ENCODE measurements at places on chromosomes 11 and 22. TPM values are rescaled to one million over a fixed set of nuclear protein-coding genes. Genes with fewer than 3 reads are reported as not detected.

CECR2 gene
- total RNA-seq, result 10.9 TPM

ARFGAP3 gene
- 39.9 TPM for total RNA-seq

DNA sequence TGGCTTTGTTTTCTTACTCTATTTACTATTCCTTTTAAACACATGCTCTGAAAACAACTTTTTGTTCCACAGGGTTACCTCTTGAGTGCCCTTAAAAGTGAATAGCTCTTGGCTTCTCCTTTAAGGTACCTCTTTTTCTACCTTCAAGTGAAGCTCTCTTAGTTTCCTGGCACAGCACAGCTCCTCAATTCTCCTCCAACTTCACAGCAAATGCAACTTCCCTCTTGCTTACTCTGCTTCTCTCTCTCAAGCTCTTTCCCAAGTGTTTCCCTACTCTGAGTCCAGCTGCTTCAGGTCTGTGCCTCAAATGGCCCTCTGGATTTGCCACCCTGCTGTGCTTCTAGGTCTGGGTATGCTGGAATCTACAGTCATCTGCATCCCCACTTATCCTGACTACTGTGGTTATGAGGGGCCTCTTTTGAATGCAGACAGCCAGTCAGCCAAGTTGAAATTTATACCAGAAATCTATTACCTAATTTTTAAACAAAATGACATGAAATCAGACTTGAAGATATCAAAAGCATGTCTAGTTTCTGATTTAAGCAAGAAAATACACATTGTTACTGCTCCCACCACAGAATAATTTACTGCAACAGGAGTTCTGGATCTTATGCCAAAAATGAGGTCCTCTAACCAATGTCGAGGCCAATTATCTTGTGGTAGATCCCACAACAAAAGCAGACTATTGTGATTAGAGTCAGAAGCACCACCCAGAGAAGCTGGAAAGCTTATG, 371.1 kb downstream of the SOX6 start:
- H3K27me3 ChIP-seq, result no peaks in the 10 kb centered on the region
- no peak overlapping the region for H3K27ac ChIP-seq
- H3K4me1 ChIP-seq, result peaks cover 10% of the 10 kb centered on the region
- H3K36me3 ChIP-seq, result no peaks in the 10 kb centered on the region
- no peak overlapping the region for H3K4me3 ChIP-seq
- DNase-seq, result no peak

DNA sequence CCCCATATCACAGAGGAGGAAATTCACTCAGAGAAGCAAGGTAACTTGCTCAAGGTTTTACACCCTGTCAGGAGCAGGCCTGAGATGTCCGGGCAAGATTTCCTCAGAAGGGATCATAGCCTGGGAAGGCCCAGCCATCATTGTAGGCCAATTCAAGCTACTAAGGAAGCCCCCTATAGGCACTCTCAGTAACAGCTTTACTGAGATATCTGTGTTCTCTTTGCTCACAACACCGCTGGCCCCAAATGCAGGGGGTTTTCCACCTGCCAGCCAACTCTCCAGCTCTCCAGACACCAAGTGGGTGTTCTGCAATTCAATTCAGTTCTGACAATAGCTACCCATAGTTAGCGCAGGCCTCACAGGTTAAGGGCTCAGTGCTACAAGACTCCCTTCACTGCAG, 84.0 kb downstream of the SLC36A4 start:
- DNase-seq, result no peak
- no peaks in the 10 kb centered on the region for H3K27me3 ChIP-seq
- no peaks in the 10 kb centered on the region for H3K36me3 ChIP-seq
- no peaks in the 10 kb centered on the region for H3K4me1 ChIP-seq
- H3K4me3 ChIP-seq, result no peak overlapping the region
- H3K27ac ChIP-seq, result no peak overlapping the region

GRCh38 chr11:31702966-31703365, 108.2 kb downstream of the PAX6 start:
- DNase-seq, result no peak
- H3K4me1 ChIP-seq, result no peaks in the 10 kb centered on the region
- no peaks in the 10 kb centered on the region for H3K36me3 ChIP-seq
- H3K27me3 ChIP-seq, result no peaks in the 10 kb centered on the region
- no peak overlapping the region for H3K27ac ChIP-seq
- no peak overlapping the region for H3K4me3 ChIP-seq

PRR33 gene
- total RNA-seq, result not detected

IGLL5 gene
- 11.1 TPM for total RNA-seq

GRCh38 chr11:20518323-20518834, 81.0 kb upstream of the SLC6A5 start:
- H3K4me3 ChIP-seq, result no peak overlapping the region
- H3K27me3 ChIP-seq, result no peaks in the 10 kb centered on the region
- peak; percentile 57 for DNase-seq
- no peaks in the 10 kb centered on the region for H3K4me1 ChIP-seq
- no peak overlapping the region for H3K27ac ChIP-seq

MIAT gene
- total RNA-seq, result 6.8 TPM

NXPE1 gene
- total RNA-seq, result not detected

DNA sequence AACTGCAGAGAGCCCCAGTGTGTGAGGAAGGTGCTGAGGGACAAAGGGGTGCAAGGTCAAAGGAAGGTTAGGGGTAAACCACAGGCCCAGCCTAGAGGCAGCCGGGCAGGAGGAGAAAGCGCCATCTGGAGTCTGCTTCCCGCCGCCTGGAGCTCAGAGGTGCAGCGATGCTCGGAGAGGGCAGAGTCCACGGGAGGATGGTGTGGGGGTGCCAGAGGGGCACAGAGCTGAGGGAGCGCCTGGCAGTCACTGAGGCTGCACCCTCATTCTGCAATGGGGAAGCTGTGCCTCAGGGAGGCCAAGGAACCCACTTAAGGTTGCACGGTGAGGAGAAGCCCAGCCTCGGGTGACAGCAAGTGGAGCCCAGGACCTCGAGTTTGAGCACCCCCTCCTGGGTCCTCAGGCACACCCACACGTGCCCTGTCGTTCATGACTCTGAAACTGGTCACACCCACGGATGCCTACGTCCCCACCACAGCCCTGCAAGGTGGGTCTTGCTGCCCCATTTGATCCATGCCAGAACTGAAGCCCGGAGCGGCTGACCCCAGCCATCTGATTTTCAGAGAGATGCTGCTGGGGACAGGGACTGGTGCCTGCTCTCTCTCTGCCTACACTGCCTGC, 1.6 kb downstream of the IL2RB start:
- H3K4me3 ChIP-seq, result peak overlapping the region; percentile 34
- H3K36me3 ChIP-seq, result no peaks in the 10 kb centered on the region
- no peaks in the 10 kb centered on the region for H3K4me1 ChIP-seq
- H3K27ac ChIP-seq, result no peak overlapping the region
- H3K27me3 ChIP-seq, result peaks cover 4% of the 10 kb centered on the region

DKK3 gene
- 111 TPM for total RNA-seq

- peak overlapping the region; percentile 34 for H3K4me3 ChIP-seq
- no peak for DNase-seq
- H3K27me3 ChIP-seq, result no peaks in the 10 kb centered on the region
- H3K36me3 ChIP-seq, result no peaks in the 10 kb centered on the region
Measured at GRCh38 chr22:42993651-42994275, 21.2 kb downstream of the PACSIN2 start.

ZW10 gene
- 11.6 TPM for total RNA-seq

OR8B8 gene
- total RNA-seq, result not detected

DNA sequence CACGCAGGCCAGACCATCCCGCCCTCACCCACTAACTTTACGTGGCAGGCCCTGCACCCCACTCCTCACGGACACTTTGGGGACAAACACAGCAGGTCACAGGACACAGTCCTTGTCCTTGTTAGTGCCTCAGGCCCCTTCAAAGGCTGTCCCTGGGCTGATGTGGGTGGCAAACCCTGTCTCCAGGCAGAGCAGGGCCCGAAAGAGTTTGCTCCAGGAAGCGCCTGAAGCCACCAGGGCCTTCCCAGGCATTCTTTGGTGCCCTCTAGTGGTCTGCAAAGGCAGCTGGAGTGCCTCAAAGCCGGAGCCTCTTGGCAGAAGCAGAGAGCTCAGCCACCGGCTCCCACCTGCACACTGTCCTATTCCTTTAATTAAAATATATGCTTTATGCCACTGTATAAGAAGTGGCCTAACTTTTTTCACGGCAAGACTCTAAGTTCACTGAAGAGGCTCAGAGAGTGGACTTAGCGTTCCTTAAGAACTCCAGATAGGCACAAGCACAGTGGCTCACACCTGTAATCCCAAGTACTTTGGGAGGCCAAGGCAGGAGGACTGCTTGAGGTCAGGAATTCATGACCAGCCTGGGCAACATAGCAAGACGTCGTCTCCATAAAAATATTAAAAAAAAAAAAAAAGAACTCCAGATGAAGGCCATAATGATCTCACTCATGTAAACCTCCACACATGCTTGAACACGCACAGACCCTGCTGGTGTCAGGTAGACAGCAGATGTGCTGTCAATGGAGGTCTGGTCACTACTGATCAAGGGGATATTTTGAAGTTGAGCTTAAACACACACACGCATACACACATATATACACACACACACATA, 11.1 kb downstream of the TXN2 start:
- peaks cover 57% of the 10 kb centered on the region for H3K4me1 ChIP-seq
- H3K36me3 ChIP-seq, result peaks cover 52% of the 10 kb centered on the region
- H3K27me3 ChIP-seq, result no peaks in the 10 kb centered on the region
- H3K27ac ChIP-seq, result peak overlapping the region; percentile 65

GRCh38 chr22:16866167-16866566, 41.0 kb upstream of the XKR3 start:
- no peak for DNase-seq
- peaks cover 3% of the 10 kb centered on the region for H3K4me1 ChIP-seq
- H3K4me3 ChIP-seq, result no peak overlapping the region
- no peak overlapping the region for H3K27ac ChIP-seq

DNA sequence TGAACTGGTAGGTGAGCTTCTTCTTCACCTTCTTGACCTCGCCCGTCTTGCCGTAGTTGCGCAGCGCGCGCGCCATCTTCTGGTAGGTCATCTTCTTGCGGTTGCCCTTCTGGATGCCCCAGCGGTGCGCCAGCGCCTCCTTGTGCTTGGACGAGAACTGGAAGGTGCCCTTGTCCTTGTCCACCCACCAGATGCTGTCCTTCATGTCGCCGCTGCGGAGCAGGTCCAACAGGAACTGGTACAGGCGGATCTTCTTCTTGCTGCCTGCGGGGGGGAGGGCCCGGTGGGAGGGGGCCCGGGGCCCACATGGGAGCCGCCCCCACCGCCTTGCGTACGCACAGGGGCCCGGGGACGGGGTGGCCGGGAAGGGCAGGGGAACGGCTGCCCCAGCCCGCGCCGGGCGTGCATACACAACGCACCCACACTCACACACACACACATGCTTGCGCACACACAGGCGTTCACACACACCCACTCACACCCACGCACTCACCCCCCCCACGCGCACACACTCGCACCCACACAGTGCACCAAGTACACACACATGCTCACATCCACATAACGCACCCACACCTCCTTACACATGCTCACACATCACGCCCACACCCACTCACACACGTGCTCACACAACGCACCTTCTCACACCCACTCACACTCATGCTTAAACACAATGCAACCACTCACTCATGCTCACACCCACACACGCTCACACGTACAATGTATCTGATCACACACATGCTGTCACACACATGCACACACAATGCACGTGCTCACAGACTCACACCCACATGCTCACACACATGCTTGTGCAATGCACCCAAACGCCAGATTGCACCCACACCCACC, 3.0 kb upstream of the MYBPC3 start:
- no peaks in the 10 kb centered on the region for H3K27me3 ChIP-seq
- H3K36me3 ChIP-seq, result no peaks in the 10 kb centered on the region
- peaks cover 11% of the 10 kb centered on the region for H3K4me1 ChIP-seq

DNA sequence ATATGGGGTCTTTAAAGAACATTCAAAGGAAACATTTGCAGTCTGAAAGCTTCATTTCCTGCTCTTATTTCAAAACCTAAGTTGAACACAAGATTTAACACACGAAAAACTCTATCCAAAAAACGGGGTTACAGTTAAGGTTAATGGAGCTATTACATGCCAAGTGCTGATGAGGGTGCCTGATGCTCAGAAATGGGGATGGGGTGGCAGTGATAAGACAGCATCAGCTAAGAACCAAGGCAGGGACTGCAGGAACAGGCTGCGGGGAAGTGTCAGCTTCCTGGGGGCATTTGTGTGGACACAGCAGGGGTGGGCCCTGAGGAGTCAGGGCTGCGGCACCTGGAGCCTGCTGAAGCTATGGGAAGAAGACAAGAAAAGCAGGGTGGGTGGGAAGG, 12.2 kb downstream of the DGCR2 start:
- peak overlapping the region; percentile 81 for H3K27ac ChIP-seq
- peaks cover 61% of the 10 kb centered on the region for H3K4me1 ChIP-seq
- peaks cover 5% of the 10 kb centered on the region for H3K36me3 ChIP-seq
- H3K4me3 ChIP-seq, result no peak overlapping the region
- DNase-seq, result no peak
- no peaks in the 10 kb centered on the region for H3K27me3 ChIP-seq

PDGFD gene
- total RNA-seq, result 3.9 TPM

- DNase-seq, result peak; percentile 62
- no peak overlapping the region for H3K4me3 ChIP-seq
- peaks cover 11% of the 10 kb centered on the region for H3K4me1 ChIP-seq
- no peaks in the 10 kb centered on the region for H3K27me3 ChIP-seq
- H3K36me3 ChIP-seq, result no peaks in the 10 kb centered on the region
Measured at GRCh38 chr11:110069158-110069737, 23.9 kb upstream of the ZC3H12C start.

DNA sequence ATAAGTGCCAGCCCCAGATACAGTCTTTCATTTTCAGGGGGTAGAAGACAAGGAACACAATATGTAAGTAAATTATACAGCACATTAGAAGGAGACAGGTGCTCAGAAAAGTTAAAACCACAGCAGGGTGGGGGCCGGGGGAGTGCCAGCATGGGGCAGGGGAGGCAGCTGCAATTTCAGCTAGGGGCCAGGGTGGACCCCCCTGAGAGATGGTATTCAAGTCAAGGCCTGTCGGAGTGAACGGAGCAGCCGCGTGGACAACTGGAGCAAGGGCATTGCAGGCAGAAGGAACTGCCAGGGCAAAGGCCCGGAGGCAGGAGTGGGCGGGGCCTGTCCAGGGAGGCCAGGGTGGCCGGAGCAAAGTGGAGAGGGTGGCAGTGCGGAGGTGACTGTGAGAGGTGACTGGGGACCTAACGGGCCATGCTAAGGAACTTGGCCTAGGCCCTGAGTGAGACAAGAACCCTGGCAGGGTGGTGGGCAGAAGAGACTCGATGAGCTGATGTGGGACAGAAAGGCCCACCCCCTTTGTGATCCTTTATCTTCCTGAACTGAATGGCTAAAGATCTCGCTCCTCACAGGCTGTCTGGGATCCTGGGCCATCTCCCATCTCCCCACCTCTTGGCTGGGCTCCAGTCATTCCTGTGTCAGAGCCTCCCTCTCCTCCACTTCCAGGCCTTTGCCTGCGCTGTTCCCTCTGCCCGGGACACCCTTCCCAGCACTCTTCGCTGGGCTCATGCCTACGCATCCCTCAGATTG, 22.4 kb upstream of the FLRT1 start:
- DNase-seq, result no peak
- no peaks in the 10 kb centered on the region for H3K27me3 ChIP-seq
- peaks cover under 1% of the 10 kb centered on the region for H3K4me1 ChIP-seq
- H3K27ac ChIP-seq, result no peak overlapping the region
- no peak overlapping the region for H3K4me3 ChIP-seq
